ENCODE measurements at places on chromosomes 12 and 14.

- DNase-seq = peak; percentile 62
Measured at GRCh38 chr12:52171950-52172512, 19.8 kb downstream of the KRT80 start.

- no peak for DNase-seq
Measured at GRCh38 chr12:25156061-25156460, 38.9 kb downstream of the DNAI7 start.

- no peak for DNase-seq
Measured at GRCh38 chr12:14873440-14874185, 12.0 kb downstream of the MGP start.

DNA sequence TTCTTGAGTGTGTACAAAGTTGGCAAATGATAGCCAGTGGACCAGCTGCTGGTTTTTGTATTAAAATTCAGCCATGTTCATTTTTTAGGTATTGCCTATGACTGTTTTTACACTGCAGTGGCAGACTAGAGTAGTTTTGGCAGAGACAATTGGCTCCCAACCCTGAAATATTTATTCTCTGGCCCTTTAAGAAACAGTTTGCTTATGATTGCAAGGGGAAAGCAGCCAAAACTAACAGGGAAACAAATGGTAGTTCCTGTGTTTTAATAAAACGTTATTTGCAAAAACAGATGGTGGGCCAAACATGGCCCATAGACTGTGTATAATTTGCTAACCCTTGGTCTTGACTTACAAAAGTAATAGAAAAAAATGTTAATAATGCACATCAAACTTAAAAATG is 110.2 kb downstream of the ALX1 start:
- DNase-seq = no peak

DNA sequence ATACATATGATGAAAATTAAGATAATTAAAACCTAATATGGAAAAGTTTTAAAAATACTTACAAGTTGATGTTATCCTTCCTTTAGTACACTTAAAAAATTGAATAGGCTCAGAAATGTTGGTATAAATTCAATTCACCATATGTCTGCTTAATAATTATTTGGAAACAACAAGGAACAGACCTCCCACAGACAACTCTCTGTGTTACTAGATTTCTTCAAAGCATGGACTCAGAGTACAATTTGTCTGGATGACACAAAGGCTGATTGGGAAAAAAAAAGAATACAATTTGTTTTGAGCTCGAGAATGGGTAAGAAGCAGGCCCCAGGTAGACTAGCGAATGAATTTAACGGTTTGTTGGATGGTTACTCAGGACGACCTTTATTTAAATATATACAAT is 48.9 kb upstream of the BTG1 start:
- DNase-seq = no peak

GRCh38 chr14:71135496-71135895 is 228.2 kb downstream of the PCNX1 start:
- no peak for DNase-seq

All from activated CD8-positive, alpha-beta memory T cell treated with anti-CD3 and anti-CD28 coated beads, Interleukin-2, amount 50 U/mL, for 48 hours (primary cell).